ENCODE measurements at places on chromosomes 5 and 9.

DNA sequence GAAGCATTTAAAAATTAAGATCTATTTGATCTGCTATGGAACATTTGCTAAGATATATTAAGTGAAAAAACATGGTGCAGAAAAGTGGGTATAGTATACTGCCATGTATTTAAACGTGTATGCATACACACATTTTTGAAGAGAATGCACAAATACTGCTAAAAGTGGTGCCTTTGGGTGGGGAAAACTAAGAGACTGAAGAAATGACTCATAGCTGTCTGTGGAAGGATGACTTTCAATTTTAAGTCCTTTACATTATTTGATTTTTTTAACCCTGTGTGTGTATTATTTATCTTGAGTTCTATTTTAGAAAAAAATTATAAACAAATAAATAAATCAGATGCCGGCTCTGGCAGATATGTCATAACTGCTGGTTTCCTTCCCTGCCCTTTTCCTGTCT is 120.7 kb upstream of the SLIT3 start:
- DNase-seq = peak; percentile 16

GRCh38 chr9:89252651-89253267 is 58.2 kb upstream of the CKS2 start:
- no peak for DNase-seq

- no peak for DNase-seq
These were observed 125.0 kb upstream of the TLE4 start for GRCh38 chr9:79446523-79447307.

- no peak for DNase-seq
These were observed 662.2 kb upstream of the CTNND2 start for GRCh38 chr5:12566441-12566840.

GRCh38 chr5:83711982-83712601 is 8.6 kb downstream of the HAPLN1 start:
- peak; percentile 66 for DNase-seq

Data from fibroblast of pulmonary artery (primary cell).